Stimulated activated CD8-positive, alpha-beta memory T cell treated with anti-CD3 and anti-CD28 coated beads, Interleukin-2, amount 100 ng/mL, for 48 hours (primary cell): ENCODE measurements at places on chromosomes 12 and 14.

- DNase-seq, result no peak
Measured at GRCh38 chr12:83515306-83516026, 828.8 kb downstream of the TMTC2 start.

- DNase-seq, result no peak
Measured at GRCh38 chr14:99531251-99532096, 50.3 kb downstream of the CCNK start.

DNA sequence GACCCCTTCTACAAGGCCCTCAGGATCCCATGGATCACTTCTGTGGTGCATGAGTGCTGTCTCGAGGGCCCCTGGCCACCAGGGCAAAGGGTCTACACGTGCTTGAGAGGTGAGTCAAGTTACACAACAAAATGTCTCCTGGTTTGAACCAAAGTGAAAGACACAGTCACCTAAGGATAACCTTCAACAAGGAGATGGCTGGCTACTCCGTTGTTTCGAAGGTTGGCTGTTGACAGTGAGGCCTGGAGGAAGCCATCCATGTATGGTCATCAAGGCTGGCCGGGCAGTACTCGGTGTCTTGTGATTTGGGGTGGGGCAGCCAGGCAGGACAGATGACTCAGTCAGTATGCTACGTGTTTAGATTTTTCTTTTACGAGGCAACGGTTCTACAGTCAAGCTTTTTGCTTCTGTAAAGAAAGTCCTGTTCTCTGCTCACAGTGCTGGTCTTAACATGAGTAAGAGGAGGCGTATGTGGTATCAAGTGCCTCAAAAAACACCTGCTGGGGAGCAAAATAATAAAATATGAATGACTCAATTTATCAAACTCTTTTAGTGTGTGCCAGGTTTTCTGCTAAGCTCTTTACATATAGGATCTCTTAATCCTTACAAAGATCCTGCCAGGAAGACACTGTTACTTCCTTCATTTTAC is 18.0 kb upstream of the NT5DC3 start:
- DNase-seq, result no peak

DNA sequence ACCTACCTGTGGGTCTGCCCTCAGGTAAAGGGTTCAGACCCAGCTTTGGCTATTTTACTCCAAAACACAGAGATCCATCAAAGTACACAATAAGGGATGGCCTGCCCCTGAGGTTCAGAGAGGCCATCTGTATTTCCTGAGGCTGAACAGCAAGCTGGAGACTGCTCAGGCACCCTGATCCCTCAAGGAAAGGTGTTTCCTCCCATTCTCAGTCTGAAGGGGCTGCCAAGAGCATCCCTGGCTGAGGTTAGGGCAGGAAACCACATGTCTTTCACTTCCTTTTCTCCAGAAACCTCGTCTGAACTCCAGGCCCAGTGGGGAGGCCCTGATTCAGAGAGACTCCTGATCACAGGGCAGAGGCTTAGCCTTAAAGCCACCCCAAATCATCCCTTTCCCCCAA is 1.5 kb downstream of the RILPL1 start:
- no peak for DNase-seq

GRCh38 chr12:108667349-108667748 is 33.7 kb upstream of the SELPLG start:
- no peak for DNase-seq

DNA sequence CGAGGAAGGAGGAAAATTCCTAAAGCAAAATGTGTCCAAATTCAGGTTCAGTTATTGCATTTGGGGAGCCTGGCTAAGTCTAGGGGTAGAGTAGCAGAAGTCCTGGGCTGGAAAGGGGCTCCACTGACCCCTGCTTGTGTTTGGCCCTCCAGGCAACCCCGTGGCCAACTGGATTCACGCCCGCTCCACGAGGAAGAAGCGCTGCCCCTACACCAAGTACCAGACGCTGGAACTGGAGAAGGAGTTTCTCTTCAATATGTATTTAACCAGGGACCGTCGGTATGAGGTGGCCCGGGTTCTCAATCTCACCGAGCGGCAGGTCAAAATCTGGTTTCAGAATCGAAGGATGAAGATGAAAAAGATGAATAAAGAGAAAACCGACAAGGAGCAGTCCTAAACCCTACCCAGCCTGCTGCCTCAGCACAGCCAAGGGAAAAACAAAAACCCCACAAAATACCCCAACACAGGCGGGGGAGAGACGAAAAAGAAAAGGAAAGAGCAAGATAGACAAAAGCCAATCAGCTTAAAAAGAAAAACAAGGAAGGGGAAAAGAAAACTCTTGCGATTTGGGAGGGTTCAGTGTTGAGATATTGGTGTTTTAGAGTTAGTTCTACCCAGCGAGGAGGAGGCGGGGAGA is 2.4 kb downstream of the HOXC9 start:
- no peak for DNase-seq

- DNase-seq, result no peak
Measured at GRCh38 chr14:101501341-101501740, 60.0 kb upstream of the DIO3 start.

- DNase-seq, result no peak
Measured at GRCh38 chr12:121797937-121798786, 4.7 kb upstream of the RHOF start.

- DNase-seq, result no peak
Measured at GRCh38 chr14:66076176-66076575, 410.0 kb upstream of the CCDC196 start.

DNA sequence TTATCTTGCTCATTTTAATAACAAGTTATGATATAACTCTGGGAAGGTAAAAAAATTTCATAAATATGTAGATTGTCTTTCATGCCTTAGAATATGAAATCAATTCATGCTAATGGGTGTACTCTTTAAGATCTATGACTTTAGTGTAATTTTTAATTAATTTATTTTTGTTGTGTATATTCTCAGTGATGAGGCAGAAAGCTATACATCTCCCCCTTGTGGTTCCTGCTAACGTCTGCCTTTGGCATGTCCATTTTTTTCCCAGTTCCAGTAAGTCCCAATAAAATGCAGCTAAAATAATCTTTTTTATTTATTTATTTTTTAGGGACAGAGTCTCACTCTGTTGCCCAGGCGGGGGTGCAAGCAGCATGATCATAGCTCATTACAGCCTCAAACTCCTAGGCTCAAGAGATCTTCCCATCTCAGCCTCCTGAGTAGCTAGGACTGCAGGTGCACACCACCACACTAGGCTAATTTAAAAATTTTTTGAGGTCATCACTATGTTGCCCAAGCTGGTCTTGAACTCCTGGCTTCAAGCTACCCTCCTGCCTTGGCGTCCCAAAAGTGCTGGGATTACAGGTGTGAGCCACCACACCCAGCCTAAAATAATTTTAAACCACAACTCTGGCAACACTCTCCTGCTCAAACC is 3.3 kb upstream of the CHURC1 start:
- no peak for DNase-seq

- no peak for DNase-seq
Measured at GRCh38 chr12:131430158-131430742, 280.6 kb upstream of the SFSWAP start.

GRCh38 chr12:130049666-130050065 is 112.6 kb upstream of the FZD10 start:
- DNase-seq, result no peak

- no peak for DNase-seq
Measured at GRCh38 chr14:42437809-42438208, 831.1 kb downstream of the LRFN5 start.

- DNase-seq, result peak; percentile 10
Measured at GRCh38 chr12:122730215-122731014, at the start of gene HCAR1. TSS of gene HCAR1 (minus strand) at chr12:122730844. CDS start at chr12:122730339, 505 bp downstream.

DNA sequence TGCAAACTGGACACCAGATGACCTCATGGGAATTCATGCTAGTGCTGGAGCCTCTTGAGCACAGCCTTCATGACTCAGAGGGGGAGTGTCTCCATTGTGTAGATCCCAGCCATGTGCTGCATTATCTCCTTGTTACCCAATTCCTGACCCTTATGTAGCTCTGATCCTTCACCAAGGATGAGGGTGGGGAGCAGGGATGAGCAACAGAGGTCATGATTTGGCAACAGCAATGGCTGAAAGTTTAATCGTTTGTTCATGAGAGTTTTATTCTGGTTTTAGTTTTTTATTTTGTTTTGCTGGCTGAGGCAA is 9.5 kb upstream of the BDKRB1 start:
- no peak for DNase-seq

DNA sequence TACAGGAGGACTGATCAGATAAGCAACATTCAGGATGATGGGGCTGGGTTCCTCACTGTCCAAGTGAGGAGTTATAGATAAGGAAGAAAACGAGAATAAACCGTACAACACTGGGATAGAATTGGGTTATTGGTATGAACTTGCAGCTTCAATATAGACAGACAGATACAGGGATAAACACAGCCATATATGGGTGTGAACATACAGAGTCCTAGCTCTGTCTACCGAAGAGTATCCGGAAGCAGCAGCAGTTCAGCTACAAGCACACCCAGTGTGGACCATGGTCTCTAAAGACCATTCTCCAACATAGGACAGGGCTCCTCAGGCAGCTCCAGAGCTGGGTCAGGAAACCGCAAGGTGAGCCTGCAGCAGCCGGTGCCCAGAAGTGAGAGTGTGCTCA is 40.8 kb downstream of the CDC42BPB start:
- DNase-seq, result no peak

DNA sequence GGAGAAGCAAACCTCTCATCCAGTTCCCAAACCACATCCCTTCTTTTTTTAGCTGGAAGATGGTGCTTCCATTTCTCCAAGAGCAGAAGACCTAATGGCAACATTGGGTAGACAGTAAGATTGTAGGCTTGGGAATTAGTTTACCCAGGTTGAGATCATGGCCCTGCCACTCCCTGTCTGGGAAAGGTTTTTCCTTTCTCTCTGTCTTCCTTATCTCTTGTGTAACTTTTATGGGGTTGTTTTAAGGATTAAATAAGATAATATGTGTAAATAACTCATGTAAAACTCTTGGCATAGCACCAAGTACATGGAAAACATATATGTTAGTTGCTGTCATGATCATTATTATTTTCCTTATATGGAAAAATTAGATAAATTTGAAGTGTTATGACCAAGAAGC is 23.2 kb upstream of the PSMA6 start:
- no peak for DNase-seq

- no peak for DNase-seq
Measured at GRCh38 chr12:41932470-41932991, 212.1 kb downstream of the GXYLT1 start.

- DNase-seq, result no peak
Measured at GRCh38 chr14:81137316-81137715, 83.4 kb downstream of the GTF2A1 start.

DNA sequence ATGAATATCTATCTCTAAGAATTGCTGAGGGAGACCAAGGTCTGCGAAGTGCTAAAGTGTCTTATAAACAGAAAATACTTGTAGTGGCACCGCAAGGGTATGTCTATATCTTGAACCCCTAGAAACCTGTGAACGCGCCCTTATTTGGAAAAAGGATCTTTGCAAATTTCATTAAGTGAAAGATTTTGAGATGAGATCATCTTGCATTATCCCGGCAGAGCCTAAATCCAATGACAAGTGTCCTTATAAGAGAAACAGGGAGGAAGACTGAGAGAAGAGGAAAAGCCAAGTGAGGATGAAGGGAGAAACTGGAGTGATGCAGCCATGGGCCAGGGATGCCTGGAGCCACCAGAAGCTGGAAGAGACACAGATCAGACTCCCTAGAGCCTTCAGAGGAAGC is 27.7 kb downstream of the RBM19 start:
- no peak for DNase-seq

DNA sequence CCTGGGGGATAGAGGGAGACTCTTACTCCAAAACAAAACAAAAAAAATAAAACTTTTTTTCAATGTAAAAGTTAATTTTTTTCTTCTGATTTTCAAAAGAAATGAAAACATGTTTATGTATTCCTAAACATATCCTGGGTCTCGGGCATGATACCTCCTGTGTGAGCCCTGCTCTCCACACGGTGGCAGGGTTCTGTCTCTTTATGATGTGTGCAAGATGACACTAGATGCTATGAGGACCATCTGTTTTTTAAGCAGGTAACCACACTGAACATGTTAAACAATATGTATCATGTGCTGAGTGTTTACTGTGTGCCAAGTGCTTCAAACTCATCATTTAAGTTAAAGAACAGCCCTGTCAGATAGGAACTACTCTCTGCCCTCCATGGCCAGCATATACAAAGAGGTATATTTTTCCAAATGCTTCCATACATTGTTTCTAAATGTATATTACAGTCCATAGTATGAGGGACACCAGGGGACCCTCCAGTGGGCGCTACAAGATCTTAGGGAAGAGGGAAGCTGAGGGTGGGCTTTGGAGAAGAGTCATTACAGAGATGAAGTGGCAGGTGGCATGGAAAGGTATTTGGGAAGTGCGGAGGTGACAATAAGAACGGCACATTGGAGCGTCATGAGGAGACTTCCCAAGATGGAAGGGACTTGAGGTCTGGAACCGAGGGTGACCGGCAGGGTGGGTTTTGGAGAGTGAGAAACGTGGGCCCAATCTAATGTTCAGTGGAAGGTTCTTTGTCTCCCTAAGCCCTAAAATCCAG is 28.5 kb downstream of the FOS start:
- DNase-seq, result no peak

DNA sequence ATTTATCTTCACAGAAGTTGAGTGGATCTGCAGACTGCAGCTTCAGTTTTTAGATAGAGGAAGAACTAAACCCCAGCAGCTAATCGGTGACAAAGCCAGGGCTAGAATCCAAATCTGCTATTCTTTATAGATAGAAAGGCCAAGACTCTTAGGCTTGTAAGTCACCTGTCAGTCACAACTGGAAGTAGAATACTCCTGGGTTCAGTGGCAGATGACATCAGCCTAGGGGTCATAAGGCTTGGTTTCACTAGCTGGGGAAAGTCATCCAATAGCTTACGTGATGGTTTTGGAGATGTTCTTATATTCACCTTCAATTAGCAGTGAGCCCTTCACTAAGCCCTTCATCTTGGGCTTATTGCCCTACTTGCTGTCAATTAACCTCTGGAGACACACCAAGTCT is 93.4 kb downstream of the APAF1 start:
- no peak for DNase-seq

DNA sequence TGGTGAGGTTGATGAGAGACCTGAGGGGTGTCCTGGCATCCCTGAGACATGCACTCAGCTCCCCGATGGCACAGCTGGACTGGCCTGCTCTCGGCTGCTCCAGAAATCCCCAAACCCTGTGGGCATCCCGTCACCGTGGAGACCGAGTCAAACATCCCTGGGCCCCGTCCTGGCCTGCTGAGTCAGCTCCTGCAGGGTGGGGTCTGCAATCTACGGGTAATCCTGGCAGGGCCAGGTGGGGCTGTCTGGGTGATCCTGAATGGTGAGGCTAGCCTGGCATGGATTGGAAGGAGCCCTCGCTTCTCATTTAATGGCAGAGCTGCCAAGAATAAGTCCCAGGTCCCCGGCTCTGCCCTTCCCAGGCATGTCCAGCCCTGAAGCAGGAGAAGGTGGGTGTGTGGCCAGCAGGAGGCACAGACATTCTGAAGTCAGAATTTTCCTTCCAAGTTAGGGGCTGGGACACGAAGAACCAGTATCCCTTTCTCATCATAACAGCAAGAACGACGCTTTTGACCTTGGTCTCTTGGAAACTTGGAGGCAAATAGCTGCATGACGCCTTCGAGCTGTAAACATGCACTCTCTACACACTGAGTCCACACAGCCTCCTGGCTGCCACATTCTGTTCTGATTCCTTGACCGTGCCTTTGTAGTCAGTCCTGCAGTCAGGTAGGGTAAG is 17.7 kb upstream of the SERPINA4 start:
- DNase-seq, result no peak
